NCI-H187 treated with DMSO at 0.1 percent for 48 hours (cell line): ENCODE measurements at places on chromosomes 11 and 22.

- DNase-seq = no peak
Measured at GRCh38 chr11:119421351-119421750, 1.6 kb downstream of the THY1 start.

DNA sequence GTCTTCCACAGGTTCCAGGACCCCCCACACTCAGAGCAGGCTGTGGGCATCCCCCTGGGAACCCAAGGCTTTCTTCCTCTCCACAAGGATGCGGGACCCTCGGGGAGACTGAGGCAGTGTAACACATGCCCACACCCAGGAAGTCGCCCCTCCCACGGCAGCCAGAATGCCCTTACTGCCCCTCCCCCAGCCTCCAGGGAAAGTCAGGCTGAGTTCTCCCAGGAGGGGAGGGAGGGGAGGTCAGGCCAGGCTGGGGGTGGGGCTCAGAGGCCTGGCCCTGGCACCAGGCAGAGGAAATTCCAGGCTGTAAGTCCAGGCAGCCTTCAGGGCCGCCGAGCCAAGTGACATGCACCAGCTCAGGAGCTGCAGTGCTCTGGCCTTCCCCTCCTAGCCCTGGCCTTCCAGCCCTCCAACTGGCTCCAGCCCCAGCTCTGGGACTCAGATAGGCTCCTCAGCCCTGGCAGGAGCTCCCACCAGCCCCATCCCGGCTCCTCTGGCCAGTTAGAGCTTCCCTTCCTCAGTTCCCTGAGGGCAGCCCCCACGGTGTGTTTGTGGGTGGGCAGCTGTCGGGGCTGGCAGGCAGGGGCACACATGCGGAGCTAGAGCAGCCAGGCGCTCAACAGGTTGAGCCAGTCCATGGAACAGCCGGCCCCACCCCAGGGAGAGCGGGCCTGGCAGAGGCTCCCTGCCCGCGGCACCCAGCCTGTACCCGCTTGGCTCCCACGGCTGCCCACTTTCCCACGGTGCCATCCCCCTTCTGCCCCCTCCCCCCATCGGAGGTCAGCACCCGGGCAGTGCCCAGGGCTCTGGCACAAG is 3.6 kb downstream of the BCL9L start:
- DNase-seq = no peak

DNA sequence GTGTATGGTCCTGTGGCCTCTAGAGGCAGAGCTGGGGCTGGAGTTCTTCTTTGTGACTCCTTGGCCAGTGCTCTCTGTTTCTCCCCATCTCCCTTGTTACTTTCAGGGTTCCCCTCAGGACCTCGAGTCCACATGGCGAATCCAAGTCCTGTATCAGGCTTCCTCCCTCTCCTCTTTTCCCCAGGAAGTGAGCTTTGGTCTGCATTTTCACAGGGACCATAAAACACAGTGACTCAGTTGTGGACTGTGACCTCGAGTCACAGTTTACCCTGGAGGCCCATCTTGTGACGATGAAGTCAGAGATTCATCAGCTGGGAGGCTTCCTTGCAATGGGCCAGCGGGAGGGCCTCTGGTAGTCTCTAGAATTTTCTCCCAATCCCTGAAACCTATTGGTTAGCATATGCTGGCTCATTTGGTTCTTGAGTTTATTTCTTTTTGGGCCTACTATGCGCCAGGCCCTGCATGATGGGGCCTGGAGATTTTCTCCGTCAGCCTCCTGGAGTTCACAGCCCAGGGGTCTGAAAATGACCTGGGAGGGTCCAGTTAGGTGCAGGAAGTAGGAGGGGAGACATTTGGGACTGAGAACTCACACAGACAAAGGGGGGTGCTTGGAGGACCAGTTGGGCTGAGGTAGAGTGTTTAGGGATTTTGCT is 100.8 kb downstream of the KIAA1671 start:
- DNase-seq = no peak

GRCh38 chr22:46267431-46268279 is at the start of gene TTC38:
TSS of gene TTC38 (plus strand) at chr22:46268008. CDS start at chr22:46268040, 32 bp downstream.
- DNase-seq = no peak

- DNase-seq = no peak
Measured at GRCh38 chr11:86463955-86464354, 89.3 kb downstream of the CCDC81 start.
